ENCODE measurements at places on chromosomes 3 and 15.

- no peak for DNase-seq
These were observed 66.6 kb downstream of the LEO1 start for GRCh38 chr15:51904931-51905330.

GRCh38 chr15:60766391-60767128, 287.6 kb upstream of the ICE2 start:
- DNase-seq = no peak

GRCh38 chr3:117629505-117629904, 919.9 kb downstream of the TUSC7 start:
- no peak for DNase-seq

DNA sequence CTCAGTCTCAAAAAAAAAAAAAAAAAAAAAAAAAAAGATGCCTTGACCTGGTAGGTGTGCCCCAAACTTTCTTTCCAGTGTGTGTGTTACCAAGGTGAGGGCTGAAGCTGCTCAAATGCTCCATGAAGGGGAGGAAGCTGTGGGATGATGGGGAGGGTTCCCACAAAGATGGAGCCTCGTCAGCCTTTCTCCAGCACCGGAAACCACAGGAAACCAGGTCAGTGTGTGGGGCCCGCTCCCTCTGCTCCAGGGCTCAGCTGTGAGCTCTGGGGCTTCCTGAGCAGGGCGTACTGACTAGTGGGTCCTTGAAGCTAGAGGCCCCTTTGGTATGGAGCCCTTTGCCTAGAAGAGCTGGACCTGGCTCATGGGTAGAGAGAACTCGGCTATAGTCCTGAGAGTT, 681 bp upstream of the IL17RE start:
- no peak for DNase-seq

GRCh38 chr3:172461530-172462138, 13.4 kb upstream of the GHSR start:
- DNase-seq = no peak

GRCh38 chr3:4261406-4261805, 41.8 kb upstream of the SETMAR start:
- no peak for DNase-seq

- no peak for DNase-seq
These were observed 370.5 kb downstream of the CTNNB1 start for GRCh38 chr3:41569632-41570305.

DNA sequence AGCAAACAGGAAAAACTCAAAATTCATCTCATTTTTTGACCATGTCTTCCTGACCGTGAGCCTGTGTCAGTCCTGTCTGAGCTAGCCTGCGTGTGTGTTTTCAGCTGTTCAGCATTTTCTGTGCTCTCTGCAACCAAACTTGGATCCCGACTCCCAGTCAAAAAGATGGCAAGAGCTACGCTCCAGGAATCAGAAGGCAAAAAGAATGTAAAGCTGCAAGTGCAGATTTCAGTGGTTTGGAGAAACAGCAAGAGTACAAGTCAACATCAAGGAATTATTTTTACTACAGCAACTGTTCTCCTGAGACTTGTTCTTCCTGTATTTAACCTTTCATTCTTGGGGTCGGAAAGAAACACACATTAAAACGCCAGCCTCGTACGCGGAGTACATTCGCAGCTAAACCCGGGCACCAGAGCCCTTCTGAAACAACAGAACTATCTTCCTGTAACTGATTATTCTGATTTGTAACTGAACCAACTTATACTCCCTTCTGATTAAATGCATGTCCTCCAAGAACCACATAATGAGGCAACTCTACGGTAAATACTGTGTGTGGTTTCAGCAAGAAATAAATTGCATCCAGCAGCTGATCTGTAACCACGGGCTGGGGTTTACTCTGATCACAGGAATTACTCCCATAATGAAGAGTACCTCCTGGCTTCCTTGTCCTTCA, 107.4 kb downstream of the LRIG1 start:
- DNase-seq = peak; percentile 71

GRCh38 chr3:185582871-185583270, 3.2 kb upstream of the SENP2 start:
- no peak for DNase-seq

DNA sequence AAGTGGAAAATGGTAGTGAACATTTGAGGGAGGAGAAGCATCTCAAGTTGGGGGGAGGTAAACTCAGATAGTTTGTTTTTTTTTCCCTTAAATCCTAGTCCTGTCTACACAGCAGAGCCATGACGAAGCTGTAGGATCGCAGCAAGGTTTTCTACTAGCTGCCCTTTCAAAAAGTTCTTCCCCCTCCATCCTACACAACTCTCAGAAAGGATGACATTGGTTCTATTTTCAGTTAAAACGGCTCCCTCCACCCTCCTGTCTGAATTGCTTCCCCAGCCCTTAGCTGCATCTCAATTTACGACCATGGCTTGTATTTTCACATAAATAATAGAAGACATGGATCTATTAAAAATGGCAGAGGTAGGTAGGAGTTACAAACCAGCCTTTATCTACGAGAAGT, 2.2 kb downstream of the HOMER2 start:
- no peak for DNase-seq

DNA sequence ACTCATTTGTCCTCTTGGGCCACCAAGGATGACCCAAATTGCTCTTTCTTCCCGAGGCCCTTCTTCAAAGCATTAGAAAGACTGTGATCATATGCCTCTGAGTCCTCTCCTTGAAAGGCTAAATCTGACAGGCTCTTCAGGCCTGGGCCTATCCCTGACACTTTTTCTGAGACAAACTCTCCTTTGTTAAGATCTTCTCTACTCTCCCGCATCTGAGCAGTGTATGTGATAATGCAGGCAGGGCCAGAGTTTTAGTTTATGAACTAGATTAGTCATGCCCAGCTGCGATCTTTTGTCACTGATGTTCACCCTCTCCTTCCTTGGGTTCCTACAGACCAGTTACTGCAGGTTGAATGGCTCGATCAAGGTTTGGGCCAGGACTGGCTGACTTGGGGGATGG, 39.2 kb downstream of the MASP1 start:
- no peak for DNase-seq

GRCh38 chr15:69666921-69667811, 214.5 kb downstream of the RPLP1 start:
- no peak for DNase-seq

DNA sequence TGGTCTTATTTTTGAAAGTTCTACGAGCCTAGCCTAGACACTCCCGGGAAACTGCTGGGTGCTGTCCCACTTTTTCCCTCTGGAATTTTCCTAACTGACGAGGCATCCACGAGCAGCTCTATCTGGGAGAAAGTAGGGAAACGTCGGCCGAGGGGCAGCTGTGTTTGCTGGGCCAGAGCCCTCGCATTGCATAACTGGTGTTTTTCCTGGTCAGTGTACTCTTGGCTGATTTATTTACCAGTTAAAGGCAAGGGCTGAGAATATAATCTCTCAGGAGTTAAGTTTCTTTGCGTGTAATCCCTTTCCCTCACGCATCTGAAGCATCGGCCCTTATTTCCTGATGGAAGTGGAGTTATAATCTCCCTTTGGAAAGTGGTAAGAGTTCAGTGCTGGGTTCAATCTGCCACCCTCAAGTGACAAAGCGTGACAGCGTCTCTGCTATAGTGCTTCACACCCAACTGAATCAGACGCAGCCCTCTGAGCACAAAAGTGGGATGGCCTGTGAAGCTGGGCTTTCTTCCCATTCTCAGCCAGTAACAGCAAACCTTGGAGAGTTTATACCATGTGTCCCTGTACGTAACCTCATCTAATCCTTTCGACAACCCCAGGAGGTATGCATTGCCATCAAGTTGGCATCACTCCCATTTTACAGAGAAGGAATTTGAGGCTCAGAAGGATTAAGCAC, 311.5 kb downstream of the RORA start:
- peak; percentile 29 for DNase-seq

DNA sequence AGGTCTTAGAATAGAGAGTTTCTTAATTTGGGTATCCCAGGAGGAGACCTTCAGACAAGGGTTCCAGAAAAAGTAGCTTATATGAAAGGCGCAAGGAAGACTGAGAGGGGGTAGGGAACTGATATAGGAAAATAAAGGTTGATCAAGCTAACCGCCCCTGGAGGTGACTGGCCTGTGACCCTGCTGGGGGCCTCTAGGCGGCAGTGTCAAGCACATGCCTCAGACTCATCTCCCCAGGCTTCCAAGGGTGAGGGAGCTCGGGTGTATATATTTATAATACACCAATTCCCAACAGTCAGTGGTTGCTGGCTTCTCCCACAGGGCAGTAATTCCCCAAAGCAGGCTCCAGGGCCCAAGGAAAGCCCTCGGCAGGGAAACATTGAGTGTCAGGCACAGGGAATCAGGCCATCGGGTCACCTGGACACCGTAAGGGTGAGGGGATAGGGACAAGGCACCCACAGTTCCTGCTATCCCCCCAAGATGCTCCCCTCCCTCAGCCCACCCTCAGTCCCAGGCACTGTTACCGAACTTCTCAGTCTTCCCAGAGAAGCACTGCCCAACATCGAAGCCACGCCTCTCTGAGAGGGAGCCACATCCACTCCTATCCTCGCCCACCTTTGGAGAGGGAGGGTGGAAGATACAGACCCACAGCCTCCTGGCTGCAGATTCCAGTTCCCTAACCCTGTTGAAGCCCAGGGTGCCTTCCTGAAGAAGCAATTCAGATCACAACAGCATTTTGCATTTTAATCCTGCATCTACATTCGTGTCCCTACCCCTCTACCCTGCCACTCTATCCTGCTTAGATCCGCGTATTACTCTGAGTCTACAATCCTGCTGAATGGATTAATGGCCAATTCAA, 19.5 kb upstream of the CAV3 start:
- no peak for DNase-seq

DNA sequence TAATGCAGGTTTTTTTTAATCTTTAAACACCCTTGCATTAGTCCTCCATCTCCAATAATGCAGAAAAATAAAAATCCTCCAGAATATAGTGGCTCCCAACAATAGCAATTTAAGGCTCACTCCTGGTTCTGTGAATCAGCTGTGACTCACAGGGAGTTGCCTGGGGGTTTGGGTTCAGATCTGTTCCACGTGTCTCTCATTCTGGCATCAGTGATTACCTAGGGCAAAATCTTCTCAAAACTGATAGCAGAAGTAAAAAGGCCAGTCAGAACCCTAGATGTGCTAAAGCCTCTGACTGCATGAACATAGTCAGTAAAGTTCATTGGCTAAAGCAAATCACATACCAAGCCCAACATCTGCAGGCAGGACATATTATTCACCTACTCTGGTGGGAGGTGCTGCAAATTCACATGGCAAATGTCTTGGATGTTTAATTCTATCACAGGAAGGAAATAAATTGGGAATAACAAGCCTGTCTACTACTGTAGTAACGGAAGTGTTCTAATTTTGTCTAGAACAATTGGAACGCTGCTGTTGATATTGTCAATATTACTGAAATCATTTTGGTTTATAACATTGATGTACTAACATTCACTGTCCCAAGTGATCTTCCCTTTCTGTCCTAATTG, 364.1 kb upstream of the CNTN4 start:
- no peak for DNase-seq

DNA sequence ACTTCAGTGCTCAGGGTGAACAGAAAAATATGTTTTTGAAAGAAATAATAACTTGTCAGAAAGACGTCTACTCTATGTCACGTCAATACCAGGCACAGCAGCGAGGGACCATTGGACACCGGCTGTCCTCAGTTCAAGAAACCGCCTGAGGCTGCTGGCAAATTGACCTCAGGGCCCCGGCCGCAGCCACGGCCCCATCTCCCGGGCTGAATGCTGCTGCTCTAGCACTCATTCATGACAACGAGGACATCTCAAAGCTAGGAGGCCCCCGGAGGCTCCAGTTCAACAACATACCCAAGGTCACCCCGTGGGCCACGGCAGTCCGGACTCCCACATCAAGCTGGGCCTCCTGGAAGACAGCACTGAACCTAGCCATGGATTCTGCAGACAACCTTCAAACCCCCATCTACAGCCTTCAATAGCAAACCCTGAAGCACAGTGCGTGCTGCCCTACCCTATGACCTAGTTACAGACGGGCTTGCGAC, 204.0 kb upstream of the NSMCE3 start:
- DNase-seq = no peak

DNA sequence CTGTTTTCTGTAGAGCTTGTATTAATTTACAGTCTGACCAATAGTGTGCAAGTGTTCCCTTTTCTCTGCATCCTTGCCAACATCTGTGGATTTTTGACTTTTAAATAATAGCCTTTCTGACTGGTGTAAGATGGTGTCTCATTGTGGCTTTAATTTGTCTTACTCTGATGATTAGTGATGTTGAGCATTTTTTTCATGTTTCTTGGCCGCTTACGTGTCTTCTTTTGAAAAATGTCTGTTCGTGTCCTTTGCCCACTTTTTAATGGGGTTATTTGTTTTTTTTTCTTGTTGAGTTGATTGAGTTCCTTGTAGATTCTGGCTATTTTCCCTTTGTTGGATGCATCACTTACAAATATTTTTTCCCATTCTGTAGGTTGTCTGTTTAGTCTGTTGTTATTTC, 7.6 kb upstream of the ACOX2 start:
- no peak for DNase-seq

GRCh38 chr15:39247574-39247973, 333.3 kb upstream of the THBS1 start:
- DNase-seq = no peak

GRCh38 chr3:187051724-187052366, 87.5 kb downstream of the RPL39L start:
- no peak for DNase-seq

GRCh38 chr3:164194842-164195241, 883.5 kb downstream of the SI start:
- no peak for DNase-seq

DNA sequence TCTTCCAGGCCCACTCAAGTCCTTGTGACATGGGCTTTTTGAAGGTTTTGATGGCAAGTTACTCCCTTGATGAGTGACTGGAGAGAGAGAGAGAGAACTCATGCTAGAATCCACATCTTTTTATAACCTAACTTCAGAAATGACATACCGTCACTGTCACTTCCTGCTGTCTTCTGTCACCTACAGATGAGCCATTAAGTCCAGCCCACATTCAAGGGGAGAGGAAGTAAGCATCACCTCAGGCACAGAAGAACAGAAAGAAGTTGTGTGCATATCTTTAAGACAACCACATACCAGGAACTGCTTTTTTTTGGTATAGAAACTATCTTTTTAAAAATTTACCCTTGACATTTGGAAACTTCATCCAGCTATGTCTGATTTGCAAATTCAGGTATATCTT, 16.6 kb upstream of the TXNRD3 start:
- DNase-seq = no peak

DNA sequence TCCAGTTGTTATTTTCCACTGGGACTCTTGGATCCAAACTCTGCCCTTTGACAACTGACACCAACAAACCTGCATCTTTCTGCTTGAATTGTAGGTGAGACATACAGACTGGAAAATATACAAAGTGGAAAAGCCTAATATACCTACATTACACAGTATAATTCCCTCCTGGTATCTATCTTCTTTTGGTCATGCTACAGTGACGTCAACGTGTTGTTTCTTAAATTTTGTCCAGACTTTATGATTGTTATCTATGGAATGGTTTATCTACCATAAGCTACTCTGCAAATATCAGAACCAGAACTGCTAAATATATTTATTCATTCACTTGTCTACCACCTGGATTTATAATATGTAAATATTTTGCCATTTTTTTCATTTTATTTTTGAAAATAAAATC, 264.3 kb upstream of the ZPLD1 start:
- no peak for DNase-seq

GRCh38 chr3:127734754-127735473, 62.2 kb downstream of the ABTB1 start:
- peak; percentile 96 for DNase-seq

- no peak for DNase-seq
These were observed 725.5 kb upstream of the ARRDC4 start for GRCh38 chr15:97234851-97235610.
